ENCODE measurements at places on chromosomes 3 and 15. TPM values are rescaled to one million over a fixed set of nuclear protein-coding genes. Genes with fewer than 3 reads are reported as not detected.

The SELENOS gene
- total RNA-seq, result 91.9 TPM

The KIF7 gene
- total RNA-seq, result 12.7 TPM

The FAM174B gene
- 1.3 TPM for total RNA-seq

The CLDN16 gene
- total RNA-seq, result 0.22 TPM

The GABRA5 gene
- total RNA-seq, result not detected

The MASP1 gene
- 214 TPM for total RNA-seq

The DUOX1 gene
- under 0.01 TPM for total RNA-seq

The LRRC15 gene
- 0.22 TPM for total RNA-seq

The FBXO45 gene
- total RNA-seq, result 14.5 TPM

The ZNF501 gene
- total RNA-seq, result 4.6 TPM

The UROC1 gene
- not detected for total RNA-seq

The TMF1 gene
- 47.7 TPM for total RNA-seq

The TRPM1 gene
- total RNA-seq, result not detected

The GDPGP1 gene
- 6.3 TPM for total RNA-seq

The SLC2A2 gene
- total RNA-seq, result not detected

The GABRR3 gene
- total RNA-seq, result not detected

The HEMK1 gene
- 8.1 TPM for total RNA-seq

The SLC12A8 gene
- 11.2 TPM for total RNA-seq

The GPR160 gene
- 0.44 TPM for total RNA-seq

The SETD5 gene
- total RNA-seq, result 112 TPM

The PDCD7 gene
- 26.1 TPM for total RNA-seq

The ALS2CL gene
- 1.3 TPM for total RNA-seq

The THSD4 gene
- total RNA-seq, result 102 TPM

The SMCO1 gene
- total RNA-seq, result not detected

The BTBD1 gene
- total RNA-seq, result 109 TPM

The MON1A gene
- total RNA-seq, result 20.5 TPM

The TNNC1 gene
- total RNA-seq, result not detected

The FRMD5 gene
- 13.5 TPM for total RNA-seq

The KCNAB1 gene
- not detected for total RNA-seq

The SCAMP2 gene
- total RNA-seq, result 37.9 TPM

The RLBP1 gene
- total RNA-seq, result not detected
